ENCODE measurements at places on chromosomes 4 and X.

GRCh38 chr4:40340030-40340429 lies 4.9 kb downstream of the CHRNA9 start:
- DNase-seq: no peak

DNA sequence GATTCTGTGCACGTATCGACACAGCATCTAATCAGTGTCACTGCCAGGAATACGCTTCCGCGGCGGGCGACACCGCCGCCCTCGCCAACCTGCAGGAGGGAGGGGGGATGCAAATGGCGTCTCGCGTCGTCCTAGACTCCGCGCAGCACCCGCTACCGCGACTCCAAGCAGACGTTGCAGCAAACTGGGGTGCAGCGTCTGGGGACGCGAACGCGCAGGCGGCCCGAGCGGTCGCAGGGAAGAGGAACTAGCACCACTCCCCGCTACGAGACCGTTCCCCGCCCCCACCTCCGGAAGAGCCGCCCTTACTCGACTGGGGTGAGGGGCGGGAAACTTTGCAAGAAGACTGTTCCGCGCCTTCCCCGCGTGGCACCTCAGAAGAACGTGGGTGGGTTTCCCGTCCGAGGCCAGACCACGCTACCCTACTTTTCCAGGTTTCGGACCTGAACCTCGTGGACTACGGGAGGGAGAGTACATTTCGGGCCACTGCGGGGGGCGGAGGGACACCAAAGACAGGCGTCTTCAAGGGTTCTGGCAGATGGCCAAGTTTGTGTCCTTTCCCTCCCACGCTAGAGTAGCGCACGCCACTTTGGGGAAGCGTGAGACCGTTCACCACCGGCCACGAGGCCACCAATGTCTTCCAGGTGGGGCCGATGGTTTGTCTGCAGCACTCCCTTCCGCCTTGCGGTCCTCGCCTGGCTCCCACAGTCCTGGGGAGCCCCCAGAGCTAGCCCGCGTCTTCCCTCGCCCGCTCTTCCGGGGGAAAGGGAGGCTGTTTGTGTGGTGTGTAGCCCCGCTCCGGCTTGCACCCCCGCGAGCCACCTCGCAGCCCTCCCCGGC lies 78.0 kb upstream of the BCOR start:
- peak; percentile 41 for DNase-seq

DNA sequence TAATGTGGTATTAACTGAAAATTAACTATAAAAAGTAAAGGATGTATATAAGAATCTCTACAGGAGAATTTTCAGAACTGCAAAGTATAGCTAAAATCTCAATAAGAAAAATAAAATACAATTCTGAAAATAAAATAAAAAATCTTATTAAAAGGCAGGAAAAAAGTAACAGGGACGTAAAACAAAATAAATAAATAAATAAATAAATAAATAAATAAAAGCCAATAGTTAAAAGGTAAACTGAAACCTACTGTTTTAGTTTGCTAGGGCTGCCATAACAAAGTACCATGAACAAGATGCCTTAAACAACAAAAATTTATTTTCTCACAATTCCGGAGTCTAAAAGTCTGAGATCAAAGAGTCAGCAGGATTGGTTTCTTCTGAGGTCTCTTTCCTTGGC lies 140.6 kb downstream of the SPANXA1 start:
- DNase-seq: no peak

DNA sequence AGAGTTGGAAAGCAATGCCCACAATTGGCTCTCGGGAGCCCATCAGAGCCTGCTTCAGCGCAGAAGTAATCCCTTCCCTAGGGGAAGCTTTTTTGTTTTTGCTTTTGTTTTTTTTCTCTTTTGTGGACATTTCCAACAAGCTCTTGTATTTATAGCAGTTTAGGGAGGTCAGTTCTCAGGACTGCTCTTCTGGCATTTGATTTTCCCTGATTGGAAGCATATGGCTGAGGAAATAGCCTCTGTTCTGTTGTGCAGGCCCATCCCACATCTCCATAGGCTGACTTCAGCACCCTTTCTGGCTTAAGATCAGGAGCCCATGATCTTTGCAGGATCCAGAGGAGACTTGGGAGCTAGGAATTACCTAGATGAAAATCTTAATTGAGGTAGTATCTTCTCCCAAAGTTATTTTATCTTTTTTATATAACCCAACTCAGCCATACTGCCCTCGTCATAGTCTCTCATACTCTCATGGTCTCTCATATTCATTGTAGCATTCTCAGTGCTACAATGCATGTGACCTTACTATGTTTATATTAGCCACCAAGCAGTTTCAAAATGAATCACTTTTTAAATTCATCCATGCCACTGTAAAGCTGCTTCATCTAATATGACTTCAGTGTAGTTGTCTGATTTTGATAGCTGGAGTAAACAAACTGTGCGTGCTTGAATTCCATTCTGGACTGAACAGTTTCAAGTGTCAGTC lies 16.7 kb downstream of the PAGE4 start:
- DNase-seq: no peak

DNA sequence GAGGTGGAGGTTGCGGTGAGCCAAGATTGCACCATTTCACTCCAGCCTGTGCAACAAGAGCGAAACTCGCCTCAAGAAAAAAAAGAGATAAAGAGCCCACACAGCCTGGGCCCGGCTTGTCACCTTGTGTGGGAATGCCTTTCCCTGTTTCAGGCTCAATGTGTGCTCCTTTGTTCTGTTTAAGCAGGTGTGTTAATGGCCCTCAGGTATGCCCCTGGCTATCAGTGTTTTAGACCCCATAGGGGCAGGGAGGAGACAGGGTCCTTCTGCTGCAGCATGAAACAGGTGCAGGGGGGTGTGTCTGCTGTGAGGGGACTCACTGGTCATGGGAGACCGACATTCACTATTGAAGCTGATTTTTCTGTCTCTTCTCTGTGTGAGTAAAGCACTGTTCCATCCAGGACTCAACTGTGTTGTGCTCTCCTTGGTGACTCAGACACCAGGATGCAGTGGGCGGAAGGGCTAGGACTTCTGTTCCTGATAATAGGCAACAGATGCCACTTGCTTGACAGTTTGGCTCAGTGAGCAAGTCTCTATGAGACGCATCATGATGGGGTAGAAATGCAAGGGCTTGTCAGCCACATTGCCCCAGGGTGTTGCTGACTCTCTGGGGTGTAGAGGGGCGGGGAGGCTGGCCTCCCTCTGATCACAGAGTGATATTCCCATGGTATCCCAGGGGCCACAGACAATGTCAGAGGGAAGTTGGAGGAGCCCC lies 15.6 kb upstream of the LAP3 start:
- no peak for DNase-seq

DNA sequence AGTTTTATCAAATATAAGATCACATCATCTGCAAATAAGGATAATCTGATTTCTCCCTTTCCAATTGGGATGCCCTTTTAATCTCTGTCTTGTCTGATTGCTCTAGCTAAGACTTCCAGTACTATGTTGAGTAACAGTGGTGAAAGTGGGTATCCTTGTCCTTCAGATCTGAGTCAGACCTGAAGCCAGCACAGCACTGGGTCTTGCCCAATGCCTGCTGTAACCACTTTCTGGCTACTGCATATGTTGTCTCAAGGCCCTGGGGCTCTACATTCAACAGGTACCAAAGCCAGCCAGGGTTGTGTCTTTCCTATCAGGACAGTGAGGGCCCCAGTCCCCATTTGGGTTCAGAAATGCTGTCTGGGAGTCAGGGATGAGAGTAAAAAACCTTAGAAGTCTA lies 90.3 kb downstream of the CYSLTR1 start:
- no peak for DNase-seq

DNA sequence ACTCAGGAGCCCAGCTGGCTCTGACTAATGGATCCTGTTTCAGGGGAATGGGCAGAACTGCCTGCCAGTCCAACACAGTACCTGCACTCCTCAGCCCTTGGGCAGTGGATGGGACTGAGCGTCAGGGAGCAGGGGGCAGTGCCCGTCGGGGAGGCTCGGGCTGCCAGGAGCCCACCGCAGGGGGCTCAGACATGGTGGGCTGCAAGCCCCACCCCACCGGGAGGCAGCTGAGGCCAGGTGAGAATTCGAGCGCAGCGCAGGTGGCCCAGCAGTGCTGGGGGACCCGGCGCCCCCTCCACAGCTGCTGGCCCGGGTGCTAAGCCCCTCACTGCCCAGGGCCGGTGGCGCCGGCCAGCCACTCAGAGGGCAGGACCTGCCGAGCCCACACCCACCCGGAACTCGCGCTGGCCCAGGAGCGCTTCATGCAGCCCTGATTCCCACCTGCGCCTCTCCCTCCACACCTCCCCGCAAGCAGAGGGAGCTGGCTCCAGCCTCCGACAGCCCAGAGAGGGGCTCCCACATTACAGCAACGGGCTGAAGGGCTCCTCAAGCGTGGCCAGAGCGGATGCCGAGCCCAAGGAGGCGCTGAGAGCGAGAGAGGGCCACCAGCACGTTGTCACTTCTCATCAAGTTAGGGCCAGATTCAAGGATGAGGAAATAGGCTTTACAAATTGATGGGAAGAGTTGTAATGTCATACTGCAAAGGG lies 668.8 kb downstream of the GALNTL6 start:
- no peak for DNase-seq

DNA sequence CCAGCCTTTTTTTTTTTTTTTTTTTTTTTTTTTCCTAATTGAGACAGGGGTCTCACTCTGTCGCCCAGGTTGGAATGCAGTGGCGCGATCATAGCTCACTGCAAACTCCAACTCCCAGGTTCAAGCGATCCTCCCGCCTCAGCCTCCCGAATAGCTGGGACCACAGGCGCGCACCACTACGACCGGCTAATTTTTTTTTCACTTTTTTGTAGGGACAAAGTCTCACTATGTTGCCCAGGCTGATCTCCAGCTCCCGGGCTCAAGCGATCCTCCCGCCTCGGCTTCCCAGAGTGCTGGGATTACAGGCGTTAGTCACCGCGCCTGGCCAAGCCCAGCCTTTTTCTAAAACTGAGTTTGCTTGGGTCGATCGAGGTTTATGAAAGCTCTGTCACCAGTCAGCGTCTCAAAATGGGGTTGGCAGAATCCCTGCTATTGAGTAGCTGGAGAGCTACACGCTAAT lies 1.3 kb upstream of the OTUD5 start:
- DNase-seq: no peak

DNA sequence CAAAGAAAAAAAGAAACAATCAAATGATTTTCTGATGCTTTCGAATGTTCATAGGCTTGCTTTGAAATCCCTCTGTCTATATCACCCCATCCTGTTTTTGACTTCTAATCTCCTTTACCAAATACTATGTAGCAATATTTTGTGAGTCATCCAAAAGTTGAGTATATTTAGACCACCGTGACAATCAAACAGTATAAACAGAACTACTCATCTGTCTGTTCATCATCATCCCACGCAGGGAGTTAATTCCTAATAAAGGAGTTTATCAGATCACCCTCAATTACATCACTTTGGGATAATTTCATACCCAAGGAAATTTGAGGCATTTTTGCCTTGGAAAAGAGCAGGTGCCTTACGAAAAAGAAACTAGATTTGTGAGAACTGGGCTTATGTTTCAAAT lies 212.9 kb downstream of the CBR4 start:
- DNase-seq: no peak
